ENCODE measurements at places on chromosomes 2 and 18.

GRCh38 chr2:197500503-197501131, 438 bp downstream of the HSPE1 start:
- DNase-seq, result no peak

- no peak for DNase-seq
Observed at GRCh38 chr2:207184348-207184747, 18.6 kb upstream of the KLF7 start.

DNA sequence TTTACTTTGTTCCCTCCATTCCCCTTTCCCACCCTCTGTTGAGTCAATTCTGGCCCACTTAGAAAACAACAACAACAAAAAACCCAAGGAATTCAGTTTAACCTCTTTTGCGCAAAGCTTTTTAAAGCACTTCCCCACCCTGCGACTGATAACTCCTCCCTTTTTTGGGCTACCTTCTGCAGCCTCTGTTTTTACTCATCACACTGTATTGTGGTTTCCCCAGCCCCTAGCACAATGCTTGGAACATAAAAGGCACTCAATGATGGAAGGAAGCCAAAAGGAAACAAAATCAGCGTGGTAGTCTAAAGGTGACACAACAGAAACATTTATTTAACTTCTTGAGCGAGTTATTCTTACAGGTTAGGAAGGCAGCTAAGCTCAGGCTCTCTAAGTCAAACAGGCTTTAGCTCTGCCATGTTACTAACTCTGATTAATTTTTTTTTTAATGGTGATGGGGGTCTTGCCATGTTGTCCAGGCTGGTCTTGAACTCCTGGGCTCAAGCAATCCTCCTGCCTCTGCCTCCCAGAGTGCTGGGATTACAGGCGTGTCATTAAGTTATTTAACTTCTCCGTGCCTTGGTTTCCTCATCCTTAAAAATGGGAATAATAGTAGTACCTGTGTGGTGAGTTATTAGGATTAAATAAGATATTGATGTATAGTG, 1.3 kb downstream of the CEP68 start:
- peak; percentile 66 for DNase-seq

- DNase-seq, result no peak
Observed at GRCh38 chr2:98537390-98538126, 70.8 kb downstream of the COA5 start.

DNA sequence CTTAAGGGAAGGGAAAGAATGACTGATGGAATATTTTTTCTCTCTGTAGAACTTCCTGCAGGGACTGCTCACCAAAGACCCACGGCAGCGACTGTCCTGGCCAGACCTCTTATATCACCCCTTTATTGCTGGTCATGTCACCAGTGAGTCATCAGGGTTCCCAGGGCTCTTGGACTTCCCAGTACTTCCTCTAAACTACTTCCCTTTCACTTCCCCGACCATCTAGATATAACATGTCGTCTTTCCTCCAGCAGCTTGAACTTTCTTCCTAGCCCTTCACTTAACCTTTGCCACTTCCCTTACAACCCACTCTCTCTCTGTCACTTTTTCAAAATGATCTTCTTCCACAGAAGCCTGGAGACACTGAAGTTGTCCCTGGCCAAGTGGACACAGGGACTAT, 7.2 kb downstream of the STK36 start:
- no peak for DNase-seq

- no peak for DNase-seq
Observed at GRCh38 chr18:58842978-58843687, 21.5 kb upstream of the ZNF532 start.

DNA sequence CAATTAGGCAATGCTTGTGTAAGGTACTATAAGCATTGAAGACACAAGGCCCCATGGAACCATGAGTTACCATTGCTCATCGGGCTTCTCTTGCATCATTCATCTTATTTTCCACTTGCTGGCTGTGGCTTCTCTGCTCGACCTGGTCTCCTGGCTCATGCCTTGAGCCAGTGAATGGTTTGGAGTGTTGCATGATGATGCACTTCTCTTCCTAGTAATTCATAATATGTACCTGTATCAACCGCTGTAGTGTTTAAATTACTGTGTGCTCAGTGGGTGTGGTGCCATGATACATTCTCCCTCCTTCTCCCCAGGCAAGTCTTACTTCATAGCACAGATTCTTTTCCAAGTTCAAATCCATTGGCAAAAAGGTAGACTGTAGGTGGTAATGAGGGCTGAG, 66.8 kb downstream of the ABCA12 start:
- DNase-seq, result peak; percentile 96

DNA sequence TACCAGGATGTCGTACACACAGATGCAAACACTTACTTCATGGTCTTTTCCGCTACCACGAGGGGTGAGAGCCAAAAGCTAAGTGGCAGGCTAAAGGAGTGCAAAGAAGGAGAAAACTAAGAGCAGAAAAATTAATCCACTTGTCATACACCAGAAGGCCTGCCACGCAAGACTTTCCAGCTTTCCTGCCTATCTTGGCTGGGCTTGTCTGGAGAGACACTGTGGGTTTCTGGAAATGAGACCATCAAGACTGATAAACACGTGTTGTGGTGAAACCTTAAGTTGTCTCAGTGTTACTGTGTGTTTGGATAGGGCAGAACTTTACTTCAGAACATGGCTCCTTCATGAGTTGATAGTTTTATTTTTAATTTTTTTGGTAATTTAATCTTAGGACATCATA, 175.6 kb downstream of the FMNL2 start:
- no peak for DNase-seq

GRCh38 chr2:203690441-203691047, 15.9 kb upstream of the CD28 start:
- DNase-seq, result no peak

GRCh38 chr2:36396878-36397539, 41.4 kb downstream of the CRIM1 start:
- no peak for DNase-seq

DNA sequence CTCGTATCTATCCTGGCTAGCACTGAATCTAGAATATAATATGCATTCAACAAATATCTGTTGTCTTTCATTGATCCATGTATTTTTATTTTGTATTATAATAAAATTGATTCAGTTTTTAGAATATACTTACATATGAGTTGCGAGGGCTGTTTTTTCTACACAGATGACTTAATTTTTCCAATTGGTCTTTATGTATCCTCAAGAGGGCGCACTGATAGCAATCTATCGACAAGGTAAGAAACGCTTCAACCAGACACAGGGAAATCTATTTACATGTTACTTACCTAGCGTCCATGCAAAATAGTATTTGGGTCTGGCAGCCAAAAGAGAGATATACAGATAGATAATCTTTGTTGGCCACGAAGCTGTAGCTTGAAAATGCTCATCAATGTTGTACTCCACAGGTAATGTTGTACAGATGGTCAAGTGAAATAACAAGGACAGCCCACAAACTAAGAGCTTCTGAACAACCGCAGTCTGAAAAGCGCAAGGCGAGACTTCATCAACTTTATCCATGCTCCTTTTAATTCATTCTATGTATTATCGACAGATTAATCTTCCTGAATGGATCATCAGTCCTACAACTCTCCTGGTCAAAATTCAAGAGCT, 35.5 kb upstream of the KIDINS220 start:
- no peak for DNase-seq

DNA sequence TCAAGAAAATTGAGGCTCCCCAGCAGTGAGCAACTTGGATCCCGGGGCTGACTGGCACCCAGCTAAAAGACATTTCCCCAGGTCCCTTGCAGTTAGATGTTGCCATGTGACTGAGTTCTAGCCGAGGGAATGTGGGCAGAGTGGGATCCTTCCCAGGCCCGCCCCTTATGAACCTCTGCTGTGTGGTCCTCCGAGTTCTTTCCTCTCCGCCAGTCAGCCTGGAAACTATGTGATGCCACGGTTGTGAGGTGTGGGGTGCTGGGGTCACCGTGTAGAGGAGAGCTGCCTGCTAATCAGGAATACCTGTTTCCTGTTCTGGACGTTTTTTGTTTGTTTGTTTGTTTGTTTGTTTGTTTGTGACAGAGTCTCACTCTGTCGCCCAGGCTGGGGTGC, 45.5 kb downstream of the TMEM37 start:
- DNase-seq, result no peak

DNA sequence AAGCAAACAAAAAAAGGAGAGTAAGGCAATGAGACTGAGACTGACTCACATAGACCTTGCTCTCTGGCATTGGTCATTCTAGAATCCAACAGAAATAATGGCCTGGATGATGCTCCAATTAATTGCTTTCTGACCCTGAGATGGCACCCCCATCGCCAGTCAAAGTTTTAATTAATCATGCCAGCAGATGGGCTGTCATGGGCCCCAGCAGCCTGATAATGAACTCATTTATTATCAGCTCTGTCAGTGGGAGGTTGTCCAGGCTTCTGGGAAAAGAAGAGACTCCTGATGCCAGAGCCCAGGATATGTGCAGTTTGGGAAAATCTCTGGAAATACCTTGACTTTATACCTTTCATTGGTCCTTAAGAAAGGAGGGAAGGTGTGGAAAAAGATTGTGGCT, 115.2 kb downstream of the XRCC5 start:
- DNase-seq, result no peak

DNA sequence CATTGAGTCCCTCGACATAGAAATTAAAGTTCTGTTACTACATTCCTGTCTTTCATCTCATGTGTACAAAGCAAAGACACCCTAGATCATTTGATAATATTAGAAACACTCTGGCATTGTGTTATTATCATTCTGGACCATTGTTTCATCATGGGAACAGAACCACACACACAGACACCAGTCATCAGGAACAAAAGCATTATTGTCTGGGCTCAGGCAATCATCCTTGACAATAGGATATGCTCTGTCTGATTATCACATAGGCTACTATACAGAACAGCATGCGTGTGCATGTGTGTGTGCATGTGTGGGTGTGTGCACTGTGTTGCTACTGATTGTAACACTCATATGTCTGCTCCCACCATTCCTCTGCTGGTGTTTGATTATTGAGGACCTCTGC, 242.5 kb downstream of the SH3BP4 start:
- no peak for DNase-seq

DNA sequence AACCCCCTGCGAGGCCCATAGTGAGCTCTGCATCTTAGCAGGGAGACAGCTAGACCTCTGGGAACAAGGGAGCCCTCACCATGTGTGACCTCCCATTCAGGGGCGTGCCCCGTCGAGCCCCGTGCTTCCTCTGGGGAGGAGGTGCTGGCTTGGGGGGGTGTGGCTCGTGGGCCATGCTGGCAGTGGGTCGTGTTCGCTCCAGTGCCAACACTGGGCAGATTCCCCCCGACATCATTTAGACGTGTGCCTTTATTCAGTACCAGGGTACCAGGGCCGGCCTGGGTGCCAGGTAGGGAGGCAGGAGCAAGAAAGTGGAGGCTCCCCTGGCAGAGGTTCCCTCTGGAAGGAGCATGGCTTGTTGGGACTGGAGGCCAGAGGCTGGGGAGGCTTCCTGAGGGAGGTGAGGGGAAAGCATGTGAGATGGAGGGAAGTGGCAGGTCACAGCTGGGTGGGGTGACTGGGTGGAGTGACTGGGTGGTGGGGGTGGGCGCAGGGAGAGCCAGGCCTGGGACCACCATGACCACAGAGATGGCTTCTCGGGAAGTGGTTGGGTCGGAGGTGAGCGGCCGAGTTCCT, 15.2 kb downstream of the GPC1 start:
- DNase-seq, result no peak

- no peak for DNase-seq
Observed at GRCh38 chr2:197576631-197577030, 60.8 kb downstream of the MOB4 start.

DNA sequence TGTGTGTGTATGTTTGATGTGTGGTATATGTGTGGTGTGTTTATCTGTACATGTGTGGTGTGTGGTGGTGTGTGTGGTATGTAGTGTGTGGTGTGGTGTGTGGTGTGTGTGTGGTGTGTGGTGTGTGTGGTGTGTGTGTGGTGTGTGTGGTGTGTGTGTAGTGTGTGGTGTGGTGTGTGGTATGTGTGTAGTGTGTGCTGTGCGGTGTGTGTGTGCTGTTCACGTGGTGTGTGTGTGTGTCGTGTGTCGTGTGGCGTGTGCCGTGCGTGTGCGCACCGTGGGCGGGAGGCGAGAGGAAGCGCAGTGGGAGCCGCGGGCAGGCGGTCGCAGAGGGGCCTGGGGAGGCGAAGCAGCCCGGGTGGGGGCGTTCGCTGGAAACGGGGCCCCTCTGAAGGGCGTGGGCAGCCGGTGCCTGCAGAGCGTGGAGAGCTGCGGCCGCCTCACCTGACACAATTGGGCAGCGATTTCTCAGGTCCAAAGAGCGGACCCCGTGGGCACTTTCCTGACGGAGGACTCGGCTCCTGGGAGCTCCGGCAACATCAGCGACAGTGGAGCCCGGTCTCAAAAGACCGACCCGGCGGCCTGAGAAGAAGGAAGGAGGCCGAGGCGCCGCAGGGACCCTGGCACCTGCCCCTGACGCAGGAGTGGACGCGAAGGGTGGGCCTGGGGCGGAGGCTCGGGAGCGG, 741.1 kb upstream of the SALL3 start:
- DNase-seq, result no peak

DNA sequence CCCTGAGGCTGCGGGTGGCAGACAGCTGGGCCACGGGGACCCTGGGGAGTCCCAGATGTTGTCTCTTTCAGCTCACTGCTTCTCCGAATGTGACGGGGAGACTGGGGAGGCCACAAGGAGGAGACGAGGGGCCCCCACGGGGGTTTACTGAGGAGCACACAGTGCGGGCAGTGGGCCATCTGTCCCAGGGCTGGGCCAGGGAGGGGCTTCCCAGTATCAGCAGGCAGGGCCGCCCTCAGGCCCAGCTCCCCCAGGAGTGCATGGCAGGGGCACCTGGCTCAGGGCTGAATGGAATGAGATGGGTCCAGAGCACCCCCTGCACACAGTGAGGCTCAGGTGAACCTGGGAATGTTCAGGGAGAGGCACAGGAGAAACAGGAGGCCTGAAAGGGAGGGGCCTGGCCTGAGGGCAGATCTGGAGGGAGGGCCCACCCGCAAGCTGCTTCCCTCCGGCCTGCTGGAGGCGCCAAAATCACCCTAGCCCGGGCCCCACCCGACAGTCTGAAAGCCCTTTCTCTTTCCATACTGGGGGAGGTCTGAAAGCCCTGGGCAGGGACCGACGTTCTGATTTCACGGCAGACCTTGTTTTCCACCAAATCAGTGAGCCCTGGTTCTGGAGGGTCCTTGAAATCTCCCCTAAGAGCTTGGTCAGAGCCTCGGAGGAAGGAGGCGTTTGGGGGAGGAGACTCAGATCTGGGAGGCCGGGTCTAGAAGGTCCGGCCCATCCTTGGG, 35.5 kb upstream of the PTMA start:
- no peak for DNase-seq

- DNase-seq, result no peak
Observed at GRCh38 chr2:82391386-82391785, 2067.7 kb downstream of the SUCLG1 start.

Measured in epithelial cell of prostate (primary cell).